Stomach (tissue), 19 donors: ENCODE measurements at places on chromosomes 4 and X. TPM values are rescaled to one million over a fixed set of nuclear protein-coding genes. Genes with fewer than 3 reads are reported as not detected.

Gene BMPR1B
- 29.8 TPM for total RNA-seq

Gene ADGRL3
- 5.8 TPM for total RNA-seq

Gene HGFAC
- not detected for total RNA-seq

Gene FATE1
- not detected for total RNA-seq

Gene PAK3
- 0.29 TPM for total RNA-seq

Gene BTC
- total RNA-seq = 7.8 TPM

Gene SPP1
- total RNA-seq = 9.0 TPM

Gene CLDN34
- total RNA-seq = not detected

Gene C4orf51
- total RNA-seq = not detected

Gene SYN1
- total RNA-seq = not detected

Gene CT45A5
- total RNA-seq = not detected

GRCh38 chrX:2793752-2794151, 35.0 kb upstream of the GYG2 start:
- no peaks in the 10 kb centered on the region for H3K36me3 ChIP-seq
- no peak for DNase-seq
- no peaks in the 10 kb centered on the region for H3K27me3 ChIP-seq
- H3K27ac ChIP-seq = no peak overlapping the region
- no peak overlapping the region for H3K4me3 ChIP-seq
- H3K4me1 ChIP-seq = no peaks in the 10 kb centered on the region

GRCh38 chr4:87360338-87360935, 30.6 kb downstream of the HSD17B11 start:
- no peaks in the 10 kb centered on the region for H3K27me3 ChIP-seq
- H3K27ac ChIP-seq = no peak overlapping the region
- no peak overlapping the region for H3K4me3 ChIP-seq
- no peak for DNase-seq
- H3K36me3 ChIP-seq = peaks cover 72% of the 10 kb centered on the region

DNA sequence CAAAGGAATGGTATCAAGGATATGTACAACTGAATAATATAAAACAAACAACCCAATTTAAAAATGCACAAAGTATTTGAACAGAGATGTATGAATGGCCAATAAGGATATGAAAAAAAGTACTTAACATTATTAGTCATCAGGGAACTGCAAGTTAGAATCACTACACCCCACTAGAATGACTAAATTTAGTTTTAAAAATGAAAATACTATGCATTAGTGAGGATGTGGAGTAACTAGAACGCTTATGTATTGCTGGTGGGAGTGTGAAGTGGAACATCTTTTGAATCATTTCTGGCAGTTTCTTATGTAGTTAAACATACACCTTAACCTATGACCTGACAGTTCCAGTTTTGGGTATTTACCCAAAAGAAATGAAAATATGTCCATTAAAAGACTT, 13.0 kb upstream of the SLC16A2 start:
- no peaks in the 10 kb centered on the region for H3K4me1 ChIP-seq
- DNase-seq = no peak
- no peaks in the 10 kb centered on the region for H3K27me3 ChIP-seq
- no peak overlapping the region for H3K27ac ChIP-seq
- H3K36me3 ChIP-seq = no peaks in the 10 kb centered on the region

- H3K27ac ChIP-seq = peak overlapping the region; percentile 48
- H3K36me3 ChIP-seq = no peaks in the 10 kb centered on the region
- H3K27me3 ChIP-seq = no peaks in the 10 kb centered on the region
- no peak overlapping the region for H3K4me3 ChIP-seq
- DNase-seq = no peak
Observed at GRCh38 chrX:77668391-77669237, 117.4 kb downstream of the ATRX start.

GRCh38 chrX:67784712-67785111, 240.9 kb downstream of the AR start:
- no peak overlapping the region for H3K4me3 ChIP-seq
- DNase-seq = no peak
- no peaks in the 10 kb centered on the region for H3K27me3 ChIP-seq

- no peak overlapping the region for H3K4me3 ChIP-seq
- H3K27me3 ChIP-seq = no peaks in the 10 kb centered on the region
- H3K36me3 ChIP-seq = no peaks in the 10 kb centered on the region
- H3K27ac ChIP-seq = no peak overlapping the region
- no peak for DNase-seq
Observed at GRCh38 chr4:60611762-60612496, 588.2 kb upstream of the ADGRL3 start.

- DNase-seq = no peak
- H3K4me3 ChIP-seq = no peak overlapping the region
- no peaks in the 10 kb centered on the region for H3K27me3 ChIP-seq
- H3K4me1 ChIP-seq = no peaks in the 10 kb centered on the region
- peak overlapping the region; percentile 57 for H3K27ac ChIP-seq
Observed at GRCh38 chr4:158121161-158121579, 51.7 kb downstream of the GASK1B start.

DNA sequence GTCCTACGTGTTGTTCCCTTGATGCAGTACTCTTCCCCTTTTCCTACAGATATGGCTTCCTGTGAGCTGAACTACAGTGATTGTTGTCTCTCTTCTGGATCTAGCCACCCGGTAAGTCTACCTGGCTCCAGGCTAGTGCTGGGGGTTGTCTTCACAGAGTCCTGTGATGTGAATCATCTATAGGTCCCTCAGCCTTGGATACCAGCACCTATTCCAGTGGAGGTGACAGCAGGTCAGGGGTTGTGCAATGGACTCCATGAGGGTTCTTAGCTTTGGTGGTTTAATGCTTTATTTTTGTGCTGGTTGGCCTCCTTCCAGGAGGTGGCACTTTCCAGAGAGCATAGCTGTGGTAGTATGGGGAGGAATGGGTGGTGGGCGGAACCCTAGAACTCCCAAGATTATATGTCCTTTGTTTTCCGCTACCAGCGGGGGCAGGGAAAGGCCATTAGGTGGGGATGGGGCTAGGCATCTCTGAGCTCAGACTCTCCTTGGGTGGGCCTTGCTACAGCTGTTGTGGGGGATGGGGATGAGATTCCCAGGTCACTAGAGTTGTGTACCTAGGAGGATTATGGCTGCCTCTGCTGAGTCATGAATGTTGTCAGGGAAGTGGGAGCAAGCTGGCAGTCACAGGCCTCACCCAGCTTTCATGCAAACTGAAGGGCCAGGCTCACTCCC, 121.4 kb upstream of the ANKRD50 start:
- H3K27me3 ChIP-seq = no peaks in the 10 kb centered on the region
- no peaks in the 10 kb centered on the region for H3K36me3 ChIP-seq
- DNase-seq = no peak
- H3K27ac ChIP-seq = no peak overlapping the region
- no peaks in the 10 kb centered on the region for H3K4me1 ChIP-seq
- H3K4me3 ChIP-seq = no peak overlapping the region
